ENCODE measurements at places on chromosomes 16 and 17.

DNA sequence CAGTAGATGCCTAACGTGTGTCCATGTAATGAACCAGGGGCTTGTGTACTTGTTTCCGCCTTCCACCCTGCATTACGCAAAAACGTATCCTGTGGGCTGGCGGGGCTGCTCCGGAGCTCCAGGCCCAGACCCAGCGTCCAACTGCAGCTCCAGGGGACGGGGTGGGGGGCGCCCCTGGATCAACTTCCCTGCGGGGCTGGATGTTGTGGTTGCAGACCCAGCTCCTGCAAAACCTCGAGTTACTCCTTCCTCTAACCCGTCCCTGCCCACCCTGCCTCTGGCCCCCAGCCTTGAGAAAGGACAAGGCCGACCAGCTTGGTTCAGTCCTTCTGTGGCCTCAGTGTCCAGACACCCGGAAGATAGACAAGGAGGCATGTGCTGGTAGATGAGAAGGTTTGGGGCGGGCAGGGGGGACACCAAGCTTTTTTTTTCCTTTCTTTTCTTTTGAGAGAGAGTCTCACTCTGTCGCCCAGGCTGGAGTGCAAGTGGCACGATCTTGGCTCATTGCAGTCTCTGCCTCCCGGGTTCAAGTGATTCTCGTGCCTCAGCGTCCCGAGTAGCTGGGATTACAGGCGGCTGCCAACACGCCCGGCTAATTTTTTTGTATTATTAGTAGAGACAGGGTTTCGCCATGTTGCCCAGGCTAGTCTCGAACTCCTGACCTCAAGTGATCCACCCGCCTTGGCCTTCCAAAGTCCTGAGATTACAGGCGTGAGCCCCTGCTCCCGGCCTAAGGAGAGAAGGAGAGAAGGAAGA, 731 bp upstream of the EXOC7 start:
- DNase-seq, result no peak

DNA sequence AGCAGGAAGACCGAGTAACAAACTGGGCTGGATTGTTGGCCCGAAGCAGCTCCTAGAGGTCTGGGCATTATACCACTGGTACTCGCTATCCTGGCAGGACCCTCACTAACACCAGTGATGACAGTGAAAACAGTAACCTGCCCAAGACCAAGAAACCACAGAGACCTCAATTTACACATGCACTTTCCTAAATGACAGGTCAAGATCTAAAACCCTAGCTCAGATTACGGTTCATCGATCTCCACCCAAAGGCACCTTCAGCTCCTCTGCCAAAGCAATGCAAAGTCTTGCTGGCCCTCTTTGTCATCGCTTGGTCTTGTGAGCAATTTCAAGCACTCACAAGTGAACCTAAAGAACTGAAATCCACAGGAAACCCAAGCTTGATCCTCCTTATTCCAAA, 1.5 kb downstream of the PIP4K2B start:
- no peak for DNase-seq

- DNase-seq, result no peak
Measured at GRCh38 chr16:72357910-72358309, 186.0 kb upstream of the PMFBP1 start.

- DNase-seq, result peak; percentile 52
Measured at GRCh38 chr17:59311051-59311468, 20.4 kb upstream of the YPEL2 start.

- DNase-seq, result no peak
Measured at GRCh38 chr16:4369007-4369733, 2.5 kb upstream of the VASN start.

DNA sequence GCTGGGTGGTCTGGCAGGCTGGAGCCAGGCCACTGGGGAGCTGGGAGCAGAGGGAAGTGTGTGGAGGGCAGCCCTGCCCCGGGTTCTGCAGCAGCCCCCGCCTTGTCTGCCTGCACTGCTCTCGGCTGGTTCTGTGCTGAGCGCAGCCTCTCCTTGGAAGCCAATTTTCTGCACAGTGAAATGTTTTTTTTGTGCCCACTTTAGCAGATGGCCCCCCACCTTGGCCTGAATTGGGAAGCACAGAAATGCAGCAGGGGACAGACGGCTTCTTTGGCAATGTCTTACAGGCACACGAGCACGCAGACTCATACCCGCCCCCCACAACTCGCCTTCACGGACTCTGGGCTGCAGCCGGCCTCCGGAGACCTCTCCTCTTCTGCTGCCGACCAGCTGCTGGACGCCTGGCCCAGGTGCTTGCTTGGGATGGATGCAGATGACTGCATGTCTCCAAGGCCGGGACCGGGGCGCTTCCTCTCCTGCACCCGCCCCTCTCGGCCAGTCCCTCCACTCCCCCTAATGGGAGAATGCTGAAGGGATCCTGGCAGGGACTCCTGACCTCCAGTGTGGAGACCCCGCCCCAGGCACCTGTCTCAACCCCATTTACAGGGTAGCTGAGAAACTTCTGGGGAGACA, 14.8 kb downstream of the NPTX1 start:
- DNase-seq, result no peak

DNA sequence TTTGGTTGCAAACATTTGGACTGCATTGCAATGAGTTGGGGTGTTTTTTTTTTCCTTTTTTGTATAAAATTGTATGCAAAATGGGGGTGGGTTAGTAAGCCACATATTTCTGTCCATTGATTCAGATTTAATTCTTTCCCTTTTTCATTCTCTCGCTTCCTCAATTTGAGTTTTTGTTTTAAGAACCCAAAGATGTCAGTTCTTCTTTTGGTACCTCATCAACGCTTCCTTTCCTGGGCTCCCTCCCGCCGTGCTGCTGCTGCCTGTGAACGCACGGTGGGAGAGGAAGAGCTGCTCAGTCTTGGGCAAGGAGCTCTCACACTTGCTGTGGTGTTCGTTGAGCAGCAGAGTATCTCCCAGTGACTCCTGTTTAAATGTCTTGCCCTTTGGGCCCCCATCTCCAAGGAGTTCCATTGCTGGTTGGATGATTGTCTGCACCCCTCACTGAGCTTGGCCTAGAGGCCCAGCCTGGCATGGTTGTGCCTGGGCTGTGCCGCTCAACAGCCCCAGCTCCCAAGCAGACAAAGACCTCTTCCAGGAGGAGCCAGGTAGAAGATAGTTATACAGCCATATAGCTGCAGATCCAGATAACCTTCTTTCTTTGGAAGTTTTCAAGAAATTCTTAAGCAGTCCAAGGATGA, 13.6 kb downstream of the UBFD1 start:
- DNase-seq, result no peak

DNA sequence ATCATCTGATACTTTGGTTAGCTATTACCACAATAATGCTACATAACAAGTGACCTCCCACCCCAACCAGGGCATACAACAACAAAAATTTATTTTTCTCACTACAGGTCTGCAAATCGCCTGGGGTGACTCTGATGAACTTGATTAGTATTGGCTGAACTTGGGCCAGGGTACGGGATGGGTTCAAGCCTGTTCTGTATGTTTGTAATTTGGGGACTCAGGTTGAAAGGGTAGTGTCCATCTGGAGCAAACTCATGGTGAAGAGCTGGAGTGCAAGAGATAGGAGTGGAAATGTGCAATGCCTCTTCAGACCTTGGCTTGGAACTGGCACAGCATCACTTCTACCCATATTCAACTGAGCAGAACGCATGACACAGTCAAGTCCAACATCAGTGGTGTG, 16.3 kb upstream of the NKD1 start:
- DNase-seq, result no peak

DNA sequence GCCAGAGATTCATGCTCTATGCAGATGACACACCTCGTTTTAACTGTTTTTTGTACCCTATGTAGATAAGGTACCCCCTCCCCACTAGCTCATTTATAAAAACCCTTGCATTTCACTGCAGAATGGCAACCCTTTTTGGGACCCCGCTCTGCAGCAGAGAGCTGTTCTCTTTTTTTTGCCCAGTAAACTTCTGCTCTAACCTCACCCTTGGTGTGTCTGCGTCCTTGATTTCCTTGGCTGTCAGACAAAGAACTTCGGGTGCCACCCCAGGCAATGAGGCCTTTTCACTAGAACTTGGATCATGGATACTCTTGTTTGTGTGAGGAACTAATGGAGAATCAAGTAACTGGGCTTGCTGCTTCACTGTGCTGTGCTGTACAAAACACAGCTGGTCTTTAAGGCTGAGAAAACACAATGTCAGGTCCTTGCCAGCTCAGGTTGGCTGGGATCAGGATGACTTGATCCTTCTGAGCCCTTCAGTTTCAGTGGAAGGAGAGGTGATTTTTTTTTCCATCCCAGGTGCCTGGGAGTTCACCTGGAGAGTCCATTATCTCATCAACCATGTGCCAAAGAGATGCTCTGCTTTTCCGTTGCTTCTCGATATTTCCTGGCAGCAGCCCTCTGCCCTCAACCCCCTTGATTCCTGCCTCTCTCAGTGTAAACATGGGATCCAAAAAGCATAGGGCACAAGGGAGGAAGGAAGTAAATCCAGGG, 133.2 kb upstream of the FAM20A start:
- DNase-seq, result no peak

GRCh38 chr17:38616361-38616760, 10.6 kb upstream of the SRCIN1 start:
- no peak for DNase-seq

- no peak for DNase-seq
Measured at GRCh38 chr17:19366637-19366972, 4.1 kb upstream of the B9D1 start.

DNA sequence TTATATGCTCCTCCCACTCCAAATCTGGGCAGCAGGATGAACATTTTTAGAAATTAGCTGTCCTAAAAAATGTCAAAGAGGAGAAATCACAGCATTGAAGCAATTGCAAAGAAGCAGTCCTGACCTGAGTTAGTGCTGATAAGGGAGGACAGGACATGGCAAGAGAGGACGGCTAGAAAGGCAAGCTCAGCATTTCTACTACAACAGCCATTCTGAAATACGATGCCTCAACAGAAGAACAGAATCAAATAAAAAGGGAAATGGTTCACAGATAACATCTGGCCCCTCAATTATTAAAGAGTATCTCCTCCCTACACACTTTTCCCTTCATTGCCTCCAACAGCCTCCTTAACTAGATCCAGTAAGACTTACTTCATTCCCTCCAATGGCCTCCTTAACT, 18.3 kb downstream of the VPS53 start:
- no peak for DNase-seq

GRCh38 chr17:48596735-48597527, 3.4 kb upstream of the HOXB5 start:
- DNase-seq, result no peak

DNA sequence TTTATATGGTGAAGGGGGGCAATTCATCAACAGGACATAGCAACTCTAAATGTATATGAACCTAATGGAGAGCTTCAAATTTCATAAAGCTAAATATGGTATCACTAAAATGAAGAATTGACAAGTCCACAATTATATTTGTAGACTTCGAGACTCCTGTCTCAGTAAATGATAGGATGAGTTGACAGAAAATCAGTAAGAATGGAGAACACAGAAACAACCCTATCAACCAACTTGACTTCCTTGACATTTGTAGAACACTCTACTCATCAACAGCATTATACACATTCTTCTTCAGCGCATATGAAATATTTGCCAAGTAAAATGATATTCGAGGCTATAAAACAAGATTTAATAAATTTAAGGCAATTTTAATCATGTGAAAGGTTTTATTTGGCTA, 322.9 kb upstream of the MAF start:
- DNase-seq, result no peak

DNA sequence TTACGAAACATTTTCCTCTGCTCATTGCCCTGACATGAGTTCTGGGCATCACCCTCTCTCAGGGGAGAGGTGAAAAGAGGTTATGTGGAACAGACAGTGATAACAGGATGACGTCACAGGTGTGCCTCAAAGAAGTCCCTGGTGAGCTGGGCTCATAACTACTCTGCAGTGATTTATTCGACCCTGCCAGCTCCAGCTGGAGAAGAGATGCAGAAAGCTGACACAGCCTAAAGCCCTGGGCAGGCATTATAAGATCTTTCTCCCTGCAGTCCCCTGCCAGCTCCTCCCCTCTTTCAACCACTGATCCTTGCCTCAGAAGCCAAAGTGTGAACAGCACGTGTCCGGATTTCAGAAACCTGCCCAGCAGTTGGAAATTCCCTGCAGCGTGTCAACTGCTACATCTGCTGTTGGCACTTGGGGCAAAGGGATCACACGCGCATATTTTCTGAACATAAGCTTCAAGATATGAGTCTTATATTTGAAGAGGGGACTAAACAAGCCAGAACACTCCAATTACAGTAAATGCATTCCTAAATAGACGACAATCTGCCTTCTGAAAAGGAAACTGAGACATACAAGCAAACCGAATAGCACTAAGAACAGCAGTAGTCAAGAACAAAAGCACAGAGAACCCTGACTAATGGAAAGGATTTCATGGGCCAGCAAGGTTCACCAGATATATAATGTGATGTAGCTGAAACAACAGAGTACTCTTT, 80.5 kb downstream of the SMG6 start:
- DNase-seq, result peak; percentile 72

GRCh38 chr16:27432558-27432957, 30.6 kb downstream of the IL21R start:
- no peak for DNase-seq

DNA sequence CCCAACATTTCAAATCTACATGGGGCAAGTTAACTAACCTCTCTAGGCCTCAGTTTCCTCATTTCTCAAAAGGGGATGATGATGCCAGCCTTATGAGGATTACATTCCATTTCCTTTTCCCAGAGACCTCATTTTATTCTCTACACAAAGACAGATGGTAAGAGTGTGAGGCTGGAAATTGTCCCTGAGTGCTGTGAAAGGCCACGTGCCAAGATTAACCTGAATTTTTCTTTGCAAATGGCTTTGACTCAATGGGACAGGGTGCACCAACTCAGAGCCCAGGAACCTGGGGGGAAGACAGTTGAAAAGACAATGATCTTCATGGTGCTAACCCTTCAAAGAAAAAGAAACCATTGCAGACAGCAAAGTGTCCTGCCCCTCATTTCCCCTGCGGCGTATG, 332.8 kb downstream of the TMEM114 start:
- no peak for DNase-seq
